ENCODE measurements at places on chromosomes 12 and 14. TPM values are rescaled to one million over a fixed set of nuclear protein-coding genes. Genes with fewer than 3 reads are reported as not detected.
A peak's percentile ranks its signal among the peaks of the same experiment; 100 is the strongest.

DNA sequence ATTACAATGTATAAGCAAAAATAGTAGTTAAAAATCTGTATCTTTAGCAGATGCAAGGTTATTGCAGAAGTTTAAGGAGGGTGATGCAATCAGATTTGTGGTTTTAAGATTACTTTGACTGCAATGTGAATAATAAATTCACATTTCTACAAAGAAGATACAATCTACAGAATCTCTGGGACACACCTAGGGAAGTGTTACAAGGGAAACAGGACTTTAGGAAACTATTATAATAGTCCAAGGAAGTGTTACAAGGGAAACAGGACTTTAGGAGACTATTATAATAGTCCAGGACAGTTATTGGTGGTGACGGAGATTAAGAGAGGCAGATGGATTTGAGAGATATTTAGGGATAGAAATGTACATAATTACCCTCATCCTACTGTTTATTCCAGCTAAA lies 154.4 kb upstream of the GARIN6 start:
- no peak for DNase-seq

GRCh38 chr12:60194678-60195077 lies 598.8 kb downstream of the SLC16A7 start:
- DNase-seq = no peak

GRCh38 chr14:33612197-33612505 lies 338.7 kb downstream of the EGLN3 start:
- no peak for DNase-seq

- peak; percentile 70 for DNase-seq
Measured at GRCh38 chr12:91326058-91327027, 143.7 kb upstream of the DCN start.

GRCh38 chr12:110742096-110742717 lies 484 bp downstream of the PPP1CC start:
- no peak for DNase-seq

GRCh38 chr14:94524093-94524492 lies 14.8 kb upstream of the SERPINA12 start:
- no peak for DNase-seq

GRCh38 chr12:107519906-107520859 lies 165.4 kb upstream of the PWP1 start:
- no peak for DNase-seq

DNA sequence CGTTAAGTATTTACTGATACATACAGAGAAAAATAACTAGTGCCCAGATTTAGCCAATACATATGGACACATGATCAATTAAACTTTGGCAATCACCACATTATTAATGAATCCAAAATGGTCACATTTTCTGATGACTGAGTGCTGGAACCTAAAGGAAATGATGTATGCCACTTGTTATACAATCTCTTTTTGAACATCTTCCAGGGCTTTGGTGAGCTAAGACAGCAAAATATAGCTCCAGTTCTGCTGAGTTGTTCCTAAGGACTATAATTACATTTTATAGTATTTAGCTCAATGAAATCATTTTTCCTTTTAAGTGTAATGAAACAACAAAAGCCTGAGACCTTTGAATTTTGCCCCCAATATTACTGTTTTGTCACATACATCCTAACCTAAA lies 329.1 kb upstream of the ATP2B1 start:
- DNase-seq = no peak

GRCh38 chr12:116374207-116374606 lies 96.7 kb upstream of the MED13L start:
- no peak for DNase-seq

- no peak for DNase-seq
Measured at GRCh38 chr14:95021588-95021987, 135.7 kb downstream of the DICER1 start.

DNA sequence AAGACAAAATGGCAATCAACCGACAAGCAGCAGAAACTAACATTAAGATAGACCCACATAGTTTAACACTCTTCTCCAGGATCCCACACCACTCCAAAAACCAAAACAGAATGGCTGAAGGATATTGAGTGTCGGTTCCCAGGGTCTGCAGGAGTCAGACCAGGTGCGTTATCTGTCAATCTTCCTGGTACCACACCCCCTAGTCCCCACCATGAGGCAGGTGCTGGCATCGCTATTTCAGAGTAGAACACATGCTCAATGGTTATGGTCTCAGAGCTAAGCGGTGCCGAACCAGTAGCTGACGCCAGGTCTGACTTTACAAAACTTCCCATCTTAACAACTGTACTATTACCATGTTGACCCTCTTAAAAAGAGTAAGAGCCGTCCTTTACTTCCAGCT lies 10.2 kb downstream of the STX2 start:
- no peak for DNase-seq

Gene ATL1
- total RNA-seq = 3.1 TPM

Gene TMED10
- total RNA-seq = 391 TPM

Gene DLK1
- not detected for total RNA-seq

Gene SIX1
- total RNA-seq = 6.7 TPM

Data from Calu3 (cell line).